ENCODE measurements at places on chromosomes 4 and X.

- DNase-seq, result no peak
Measured at GRCh38 chr4:144699565-144699964, 53.6 kb downstream of the HHIP start.

- no peak for DNase-seq
Measured at GRCh38 chrX:39367416-39367815, 566.2 kb downstream of the MID1IP1 start.

DNA sequence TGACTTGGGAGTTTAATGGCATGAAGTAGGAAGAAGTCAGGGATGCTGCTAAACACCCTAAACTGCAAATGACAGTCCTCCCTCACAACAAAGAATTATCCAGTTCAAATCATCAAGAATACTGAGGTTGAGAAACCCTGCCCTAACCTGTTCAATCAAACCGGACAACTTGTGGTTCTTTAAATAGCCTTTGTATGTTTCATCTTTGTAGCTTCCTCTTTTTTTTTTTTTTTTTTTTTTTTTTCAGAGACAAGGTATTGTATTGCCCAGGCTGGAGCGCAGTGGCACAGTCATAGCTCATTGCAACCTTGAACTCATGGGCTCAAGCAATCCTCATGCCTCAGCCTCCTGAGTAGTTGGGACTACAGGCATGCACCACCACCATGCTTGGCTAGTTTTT lies 52.5 kb upstream of the TTC29 start:
- no peak for DNase-seq

DNA sequence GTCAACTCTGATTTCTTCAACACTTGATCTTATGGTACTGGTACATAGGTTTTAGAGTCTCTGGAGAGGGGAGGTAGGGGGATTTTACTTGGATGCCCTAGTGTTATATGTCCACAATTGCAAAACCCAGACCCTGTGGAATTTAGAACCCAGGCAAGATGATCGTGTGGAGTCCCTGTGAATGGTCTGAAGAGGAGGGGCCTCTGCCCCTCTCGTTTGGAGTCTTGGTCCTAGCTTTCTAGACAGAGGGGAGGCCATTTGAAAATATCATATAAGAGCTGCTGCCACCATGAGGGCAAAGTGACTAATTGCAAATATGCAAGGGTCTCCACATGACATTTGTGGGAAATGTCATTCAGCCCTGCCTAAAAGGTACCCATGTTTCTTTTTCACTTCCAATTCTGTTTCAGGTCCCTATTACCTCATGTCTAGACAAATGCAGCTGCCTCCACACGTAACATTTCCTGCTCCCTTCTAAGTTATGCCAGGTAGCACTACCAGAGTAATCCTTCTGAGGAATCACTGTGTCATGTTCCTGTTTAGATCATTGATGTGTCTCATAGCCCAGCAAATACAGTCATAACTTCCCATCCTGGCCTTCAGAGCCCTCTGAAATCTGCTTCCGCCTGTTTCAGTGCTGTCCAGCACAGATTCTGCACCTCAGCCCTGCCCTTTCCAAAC lies 126.8 kb downstream of the KLHL8 start:
- peak; percentile 18 for DNase-seq

DNA sequence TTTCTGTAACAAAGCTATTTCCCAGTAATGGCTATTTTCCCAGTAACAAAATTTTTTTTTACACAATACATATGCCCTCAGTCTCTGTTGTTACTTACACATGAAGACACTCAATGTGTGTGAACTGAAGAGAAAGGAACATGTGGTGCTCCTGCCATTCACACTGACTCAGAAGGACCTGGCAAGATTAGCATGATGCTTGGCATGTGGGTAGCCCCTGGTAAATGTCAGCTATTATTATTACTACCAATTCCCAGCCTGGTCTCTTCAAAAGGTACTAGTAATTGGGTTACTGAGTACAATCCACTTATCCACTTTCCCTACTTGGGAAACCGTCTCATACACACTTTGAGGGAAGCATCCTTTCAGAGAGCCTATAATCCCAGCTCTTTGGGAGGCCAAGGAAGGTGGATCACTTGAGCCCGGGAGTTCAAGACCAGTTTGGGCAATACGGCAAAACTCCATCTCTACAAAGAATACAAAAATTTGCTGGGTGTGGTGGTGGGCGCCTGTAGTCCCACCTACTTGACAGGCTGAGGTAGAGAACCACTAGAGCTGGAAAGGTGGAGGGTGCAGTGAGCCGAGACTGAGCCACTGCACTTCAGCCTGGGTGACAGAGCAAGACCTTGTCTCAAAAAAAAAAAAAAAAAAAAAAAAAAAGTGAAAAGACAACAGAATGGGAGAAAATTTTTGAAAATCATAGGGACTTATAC lies 14.6 kb downstream of the RBBP7 start:
- no peak for DNase-seq

DNA sequence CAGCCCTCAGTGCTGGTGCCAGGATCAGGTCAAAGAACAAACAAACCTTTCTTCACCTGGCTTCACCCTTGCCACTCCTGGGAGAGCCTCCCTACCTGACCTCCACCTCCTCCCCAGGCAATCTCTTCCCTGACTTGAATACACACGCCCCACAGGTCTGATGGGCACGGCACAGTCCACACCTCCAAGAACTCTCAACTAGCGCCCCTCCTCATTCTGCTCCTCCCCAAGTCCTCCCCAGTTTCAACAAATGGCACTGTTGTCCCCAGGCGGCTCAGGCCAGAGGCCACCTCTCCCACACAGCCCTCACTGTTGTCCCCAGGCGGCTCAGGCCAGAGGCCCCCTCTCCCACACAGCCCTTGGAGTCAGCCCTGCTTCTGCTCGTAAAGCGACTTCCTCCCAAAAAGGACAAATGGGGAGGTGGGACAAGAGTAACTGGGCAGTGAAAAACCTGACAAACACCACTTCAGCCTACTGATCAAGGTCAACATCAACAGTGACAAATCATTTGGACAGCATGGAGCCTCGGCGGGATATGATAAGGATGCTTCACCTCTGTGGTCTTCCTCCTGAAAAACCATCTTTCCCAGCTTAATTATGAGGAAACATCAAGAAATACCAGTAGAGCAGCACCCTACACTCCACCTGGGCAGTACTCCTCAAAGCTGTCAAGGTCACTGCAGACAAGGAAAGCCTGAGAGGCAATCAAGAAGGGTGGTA lies 2.9 kb downstream of the LETM1 start:
- no peak for DNase-seq

DNA sequence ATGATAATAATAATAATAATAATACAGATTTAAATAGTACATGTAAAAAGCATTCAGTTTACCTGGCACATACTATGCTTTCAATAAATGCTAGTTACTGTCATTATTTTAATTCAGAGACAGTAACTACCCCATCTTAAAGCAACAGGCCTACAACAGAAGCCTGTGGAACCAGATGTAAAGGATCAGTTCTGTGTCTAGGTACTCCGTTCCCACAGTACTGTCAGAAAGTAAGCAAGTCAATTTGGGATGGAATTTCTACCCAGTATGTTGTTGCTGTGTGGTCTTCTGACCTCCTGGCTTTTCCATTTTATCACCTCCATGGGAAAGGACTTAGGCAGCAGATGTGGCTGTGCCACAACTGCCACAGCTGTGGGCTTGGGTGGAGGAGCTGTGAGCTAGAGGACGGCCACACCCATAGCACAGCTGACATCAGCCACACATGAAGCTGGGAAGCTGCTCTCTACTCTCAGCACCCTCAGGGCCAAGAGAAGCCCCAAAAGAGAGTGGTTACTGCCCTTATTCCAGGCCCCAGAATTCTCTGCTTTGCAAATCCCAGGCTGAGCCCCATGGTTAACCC lies 102.8 kb downstream of the CBR4 start:
- DNase-seq, result no peak

DNA sequence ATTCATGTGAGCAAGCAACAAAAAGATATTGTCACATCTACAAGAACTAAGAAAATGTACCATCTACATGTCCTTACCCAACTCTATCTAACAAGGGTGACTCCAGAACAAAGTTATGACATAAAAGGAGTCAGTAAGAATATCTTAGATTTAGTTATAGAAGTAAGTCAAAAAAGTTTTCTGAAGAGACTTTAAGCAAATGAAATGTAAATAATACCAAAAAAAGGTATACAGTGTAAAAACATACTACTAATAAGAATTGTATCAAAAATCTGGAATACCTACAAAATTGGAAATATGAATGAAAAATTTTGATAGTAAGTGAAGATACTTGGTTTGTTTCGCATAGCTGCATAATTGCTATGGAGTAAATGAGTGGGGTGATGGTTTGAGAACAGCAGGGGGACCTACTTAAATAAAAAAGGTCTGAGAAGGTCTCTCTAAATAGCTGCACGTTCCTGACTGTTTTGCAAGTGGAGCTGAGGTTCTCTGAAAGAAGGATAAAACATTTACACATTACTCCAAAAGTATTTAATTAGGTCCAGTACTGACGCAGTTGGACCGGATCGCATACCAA lies 51.0 kb upstream of the ENPP6 start:
- peak; percentile 5 for DNase-seq

DNA sequence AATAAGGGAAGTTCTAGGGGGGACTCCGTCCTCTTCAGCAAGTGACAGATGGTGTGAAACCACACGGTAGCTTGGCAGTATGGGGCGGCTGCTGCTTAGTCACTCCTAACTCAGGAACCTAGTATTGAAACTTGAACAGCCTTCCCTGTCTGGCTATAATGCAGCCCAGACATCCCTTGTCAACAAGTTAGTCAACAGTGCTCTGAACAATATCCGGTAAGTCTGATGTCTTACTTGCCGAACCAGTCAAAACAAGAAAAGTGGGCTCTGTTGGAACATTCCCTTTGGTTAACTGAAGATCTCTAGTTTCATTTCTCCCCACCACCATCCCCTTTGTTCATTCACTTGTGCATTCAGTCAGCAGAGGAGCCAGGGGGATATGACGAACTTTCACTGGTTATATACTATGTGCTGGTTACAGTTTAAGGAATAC lies 18.7 kb upstream of the CXCL13 start:
- DNase-seq, result no peak

DNA sequence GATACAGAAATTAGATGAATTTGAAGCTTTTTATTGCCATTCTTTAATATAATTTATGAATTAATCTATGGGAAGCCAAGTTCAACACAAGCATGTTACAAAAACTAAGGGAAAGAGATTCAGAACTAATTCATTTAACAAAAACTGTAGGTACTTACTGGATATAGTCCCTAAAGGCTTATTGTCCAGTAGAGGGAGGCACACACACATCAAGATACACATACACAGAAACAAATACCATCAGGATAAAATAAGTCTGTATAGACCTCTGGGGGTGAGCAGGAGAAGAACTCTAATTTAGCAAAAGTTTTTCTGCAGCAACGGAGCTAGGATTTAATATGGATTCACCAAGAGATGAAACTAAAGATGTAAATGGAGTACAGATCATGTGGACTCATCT lies 83.0 kb upstream of the IL13RA1 start:
- DNase-seq, result no peak

- no peak for DNase-seq
Measured at GRCh38 chr4:38138363-38138762, 178.2 kb downstream of the PTTG2 start.

- DNase-seq, result no peak
Measured at GRCh38 chr4:42488554-42488953, 91.3 kb downstream of the SHISA3 start.

DNA sequence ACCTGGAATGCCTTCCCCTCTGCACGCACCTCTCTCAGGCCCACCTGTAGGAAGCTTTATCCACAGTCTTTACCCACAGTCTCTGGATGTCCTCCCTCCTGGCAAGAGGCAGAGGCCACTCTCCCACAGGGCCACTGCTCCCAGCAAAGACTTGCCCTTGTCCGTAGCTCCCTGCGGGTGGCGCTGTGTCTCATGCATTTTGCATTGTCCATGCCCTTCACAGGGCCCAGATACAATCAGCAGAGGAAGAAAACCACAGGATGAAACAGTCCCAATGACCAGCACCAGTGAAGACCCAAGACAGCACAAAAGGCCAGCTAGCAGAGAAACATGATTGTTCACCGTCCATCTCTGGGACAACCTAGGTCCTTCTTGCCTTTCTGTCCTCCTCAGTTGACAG lies 2.1 kb upstream of the NSG1 start:
- no peak for DNase-seq
